GM23338 (cell line): ENCODE measurements at places on chromosomes 3 and 15. TPM values are rescaled to one million over a fixed set of nuclear protein-coding genes. Genes with fewer than 3 reads are reported as not detected.

GRCh38 chr15:72174551-72175165 lies 22.9 kb downstream of the GRAMD2A start:
- no peaks in the 10 kb centered on the region for H3K27me3 ChIP-seq
- H3K4me1 ChIP-seq: no peaks in the 10 kb centered on the region
- no peak for DNase-seq
- no peak overlapping the region for H3K4me3 ChIP-seq
- H3K36me3 ChIP-seq: no peaks in the 10 kb centered on the region

DNA sequence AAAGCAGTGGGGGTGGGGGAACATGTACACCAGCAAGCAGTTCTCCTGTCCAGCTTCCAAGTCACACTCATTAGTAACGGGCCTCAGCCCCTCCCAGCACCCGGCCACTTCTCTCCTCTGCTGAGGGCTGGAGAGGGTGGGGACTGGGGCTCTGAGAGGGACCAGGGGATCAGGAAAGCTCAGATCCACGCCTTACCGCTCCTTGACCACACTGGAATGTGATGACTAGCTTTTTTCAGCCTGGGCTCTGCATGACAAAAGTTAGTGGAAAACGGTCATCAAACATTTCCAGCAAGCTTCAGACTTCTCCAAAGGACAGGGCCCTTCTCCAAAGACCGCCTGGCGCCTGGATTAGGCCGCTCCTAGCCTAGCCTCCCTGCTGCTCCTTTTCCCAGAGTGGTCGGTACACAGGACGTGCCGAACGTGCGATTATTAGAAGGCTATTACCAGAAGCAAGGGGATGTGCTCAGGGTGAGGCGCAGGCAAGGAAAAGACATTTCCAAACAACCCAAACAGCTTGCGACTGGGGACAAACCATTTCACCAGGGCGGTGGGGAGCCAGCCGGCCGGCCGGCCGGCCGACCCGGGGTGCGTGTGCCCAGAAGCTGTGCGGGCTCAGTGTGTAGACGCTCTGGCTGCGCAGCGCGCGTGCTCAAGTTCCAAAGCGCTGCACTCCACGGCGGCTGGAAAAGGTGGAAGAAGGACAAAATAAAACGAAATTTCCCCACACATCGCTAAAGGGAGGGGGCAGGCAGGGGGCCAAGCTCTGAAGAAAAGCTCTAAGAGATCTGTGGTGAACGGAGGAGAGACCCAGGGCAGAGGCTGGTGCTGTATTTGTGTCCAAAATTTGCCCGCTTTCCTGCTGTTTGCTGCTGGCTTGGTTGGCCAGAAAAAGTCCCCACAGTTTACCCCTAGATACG lies 51.0 kb upstream of the SSR3 start:
- H3K27ac ChIP-seq: no peak overlapping the region
- peak; percentile 84 for DNase-seq
- H3K4me3 ChIP-seq: peak overlapping the region; percentile 56
- peaks cover 14% of the 10 kb centered on the region for H3K27me3 ChIP-seq

- H3K4me3 ChIP-seq: no peak overlapping the region
- no peaks in the 10 kb centered on the region for H3K27me3 ChIP-seq
- peaks cover 19% of the 10 kb centered on the region for H3K4me1 ChIP-seq
- H3K27ac ChIP-seq: no peak overlapping the region
- H3K36me3 ChIP-seq: no peaks in the 10 kb centered on the region
Measured at GRCh38 chr3:157069846-157070677, 89.9 kb downstream of the CCNL1 start.

- H3K4me1 ChIP-seq: no peaks in the 10 kb centered on the region
- no peak for DNase-seq
Measured at GRCh38 chr3:5429517-5429890, 242.0 kb downstream of the EDEM1 start.

GRCh38 chr3:193974671-193975535 lies 161.0 kb upstream of the HES1 start:
- DNase-seq: peak; percentile 72
- no peaks in the 10 kb centered on the region for H3K36me3 ChIP-seq

ERICH6 gene
- 0.19 and 0.32 TPM in 2 replicates for polyA plus RNA-seq

- no peaks in the 10 kb centered on the region for H3K27me3 ChIP-seq
- H3K4me1 ChIP-seq: peaks cover 33% of the 10 kb centered on the region
- H3K27ac ChIP-seq: no peak overlapping the region
- no peak for DNase-seq
- no peaks in the 10 kb centered on the region for H3K36me3 ChIP-seq
Measured at GRCh38 chr3:134228035-134228434, 22.6 kb downstream of the RYK start.

DNA sequence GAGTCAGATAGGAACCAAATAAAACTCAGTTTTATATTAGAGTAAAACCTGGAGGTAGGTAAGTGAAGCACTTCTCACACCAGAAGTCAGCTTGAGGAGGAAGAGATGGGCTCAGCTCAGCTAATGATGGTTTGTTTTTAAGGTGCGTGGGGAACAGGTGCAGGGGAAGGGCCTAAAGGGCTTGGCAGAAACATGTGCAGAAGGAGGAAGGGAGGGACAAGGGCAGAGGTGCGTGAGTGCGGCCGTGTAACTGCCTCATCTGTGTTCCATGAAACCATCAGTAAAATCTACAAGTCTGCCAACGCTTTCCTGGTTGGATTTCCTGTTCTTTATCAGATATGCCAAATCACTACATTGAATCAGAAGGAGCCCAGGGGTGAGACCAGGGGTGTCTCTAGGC lies 19.9 kb downstream of the FYCO1 start:
- H3K27ac ChIP-seq: no peak overlapping the region
- peaks cover 32% of the 10 kb centered on the region for H3K36me3 ChIP-seq
- no peaks in the 10 kb centered on the region for H3K27me3 ChIP-seq
- no peaks in the 10 kb centered on the region for H3K4me1 ChIP-seq
- DNase-seq: no peak

GRCh38 chr3:17339132-17339575 lies 403.3 kb downstream of the TBC1D5 start:
- no peaks in the 10 kb centered on the region for H3K27me3 ChIP-seq
- no peaks in the 10 kb centered on the region for H3K36me3 ChIP-seq
- DNase-seq: no peak
- peaks cover 2% of the 10 kb centered on the region; the same call in 1 of the 2 replicates for H3K4me1 ChIP-seq

DNA sequence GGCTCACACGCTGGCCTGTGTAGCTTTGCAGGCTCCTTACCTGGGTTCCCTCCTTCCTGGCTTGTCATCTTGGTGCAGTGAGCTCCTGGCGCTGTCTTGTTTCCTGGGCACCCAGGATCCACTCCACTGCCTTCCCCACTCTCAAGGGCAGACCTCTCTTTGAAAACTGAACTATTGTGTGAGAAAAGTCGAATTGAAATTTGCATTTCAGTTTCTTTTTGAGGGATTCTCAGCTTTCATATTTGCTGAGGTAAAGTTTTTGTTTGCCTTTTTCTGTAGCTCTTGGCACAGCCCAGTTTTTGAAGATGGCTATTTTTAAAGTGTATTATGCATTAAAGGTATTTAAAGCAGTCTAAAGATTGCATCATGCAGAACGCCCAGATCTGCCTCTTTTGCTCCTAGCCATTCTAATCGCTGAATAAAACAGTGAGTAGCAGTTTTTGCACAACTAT lies 70.1 kb downstream of the CCK start:
- 0 out of 2 replicates have a peak overlapping the region, but pooled peaks have one; percentile 22 for H3K27ac ChIP-seq
- peaks cover 18% of the 10 kb centered on the region for H3K4me1 ChIP-seq
- H3K4me3 ChIP-seq: no peak overlapping the region
- H3K27me3 ChIP-seq: no peaks in the 10 kb centered on the region
- DNase-seq: no peak

GRCh38 chr15:45657764-45658545 lies 23.1 kb downstream of the SQOR start:
- no peaks in the 10 kb centered on the region for H3K4me1 ChIP-seq
- no peaks in the 10 kb centered on the region for H3K27me3 ChIP-seq
- H3K27ac ChIP-seq: no peak overlapping the region
- DNase-seq: no peak
- H3K36me3 ChIP-seq: no peaks in the 10 kb centered on the region

CPNE9 gene
- polyA plus RNA-seq: 6.2 and 7.0 TPM in 2 replicates

PSMD6 gene
- polyA plus RNA-seq: 195 and 205 TPM in 2 replicates

- H3K4me1 ChIP-seq: no peaks in the 10 kb centered on the region; the same call in 1 of the 2 replicates
- H3K27ac ChIP-seq: no peak overlapping the region
- H3K27me3 ChIP-seq: no peaks in the 10 kb centered on the region
- H3K4me3 ChIP-seq: no peak overlapping the region
- DNase-seq: no peak
Measured at GRCh38 chr3:138445236-138445635, 10.8 kb downstream of the ESYT3 start.

SLC12A6 gene
- 2.4 and 2.5 TPM in 2 replicates for polyA plus RNA-seq

GRK7 gene
- not detected in 2 replicates for polyA plus RNA-seq

DNA sequence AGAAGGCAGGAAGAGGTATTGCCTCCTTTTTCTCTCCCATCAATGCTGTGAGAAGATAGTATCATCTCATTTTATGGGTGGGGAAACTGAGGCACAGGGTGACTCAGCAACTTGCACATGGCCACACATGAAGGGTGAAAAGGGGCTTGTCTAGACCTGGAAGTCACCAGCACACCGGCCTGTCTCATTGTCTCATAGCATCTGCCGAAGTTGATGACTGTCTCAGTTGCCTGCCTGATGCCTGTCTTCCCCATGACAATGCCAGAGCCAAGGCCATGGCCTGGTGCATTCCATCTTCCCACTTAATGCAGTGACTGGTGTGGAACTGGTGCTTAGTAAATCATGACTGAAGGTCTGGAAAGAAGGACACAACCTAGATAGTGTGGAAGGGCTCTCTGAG lies 27.9 kb upstream of the PRR23E start:
- H3K27ac ChIP-seq: no peak overlapping the region
- no peaks in the 10 kb centered on the region for H3K27me3 ChIP-seq
- no peaks in the 10 kb centered on the region for H3K36me3 ChIP-seq
- H3K4me1 ChIP-seq: no peaks in the 10 kb centered on the region
- H3K4me3 ChIP-seq: no peak overlapping the region

DNA sequence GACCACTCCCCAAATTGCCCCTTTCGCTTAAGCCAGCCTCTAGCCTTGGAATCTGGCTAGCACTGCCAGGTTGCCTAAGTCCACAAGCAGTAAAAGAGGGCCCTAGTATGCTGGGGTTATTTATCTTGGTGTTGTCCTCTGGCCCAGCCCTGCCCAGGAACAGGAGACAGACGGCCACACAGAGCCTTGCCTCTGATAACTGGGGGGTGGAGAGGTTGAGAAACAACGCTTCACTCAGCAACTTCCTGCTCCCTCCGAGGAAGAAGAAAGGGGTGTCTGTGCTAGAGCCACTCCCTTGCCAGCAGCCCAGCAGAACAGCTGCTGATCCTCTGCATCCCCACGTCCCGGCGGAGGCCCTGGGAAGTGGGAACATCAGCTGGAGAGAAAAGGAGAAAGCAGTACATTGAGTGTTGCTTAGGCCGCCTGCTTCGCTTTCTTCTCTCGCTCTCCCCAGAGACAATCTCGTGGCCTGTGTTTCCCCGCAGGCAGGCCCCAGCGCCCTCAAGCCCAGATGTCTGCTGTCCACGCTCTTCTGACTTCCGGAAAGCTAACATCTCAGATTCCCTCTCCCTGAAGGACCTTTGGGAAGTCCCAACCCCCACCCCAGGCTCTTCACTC lies 22.6 kb upstream of the C3orf70 start:
- no peaks in the 10 kb centered on the region for H3K27me3 ChIP-seq
- peak overlapping the region; percentile 30 for H3K4me3 ChIP-seq
- DNase-seq: peak; percentile 67
- H3K4me1 ChIP-seq: peaks cover 11% of the 10 kb centered on the region
- H3K27ac ChIP-seq: no peak overlapping the region

DNA sequence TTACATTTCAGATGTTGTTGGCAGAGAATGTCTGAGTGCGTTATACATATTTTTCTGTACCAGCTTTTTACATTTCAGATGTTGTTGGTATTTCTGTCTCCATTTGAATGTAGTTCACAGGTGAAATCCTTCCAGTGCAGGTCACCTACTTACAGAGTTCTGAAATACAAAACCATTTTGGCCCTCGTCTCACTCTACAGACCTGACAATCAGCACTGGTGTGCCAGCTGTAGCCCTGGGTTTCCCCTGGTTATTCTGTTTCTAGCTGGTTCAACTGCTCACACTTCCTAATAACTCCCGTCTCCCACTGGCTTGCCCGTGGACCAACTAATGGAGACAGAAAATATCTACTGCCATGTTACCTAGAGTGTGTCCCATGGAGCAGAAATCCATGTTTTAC lies 87.5 kb upstream of the CDIN1 start:
- no peak overlapping the region for H3K4me3 ChIP-seq
- H3K4me1 ChIP-seq: no peaks in the 10 kb centered on the region
- H3K27ac ChIP-seq: no peak overlapping the region

WDR93 gene
- polyA plus RNA-seq: not detected in 2 replicates
